ENCODE measurements at places on chromosomes 16 and 17.

GRCh38 chr16:80107900-80108299, 432.9 kb upstream of the DYNLRB2 start:
- DNase-seq: no peak

- DNase-seq: peak; percentile 14
Observed at GRCh38 chr17:8857919-8858318, 9.6 kb downstream of the PIK3R6 start.

DNA sequence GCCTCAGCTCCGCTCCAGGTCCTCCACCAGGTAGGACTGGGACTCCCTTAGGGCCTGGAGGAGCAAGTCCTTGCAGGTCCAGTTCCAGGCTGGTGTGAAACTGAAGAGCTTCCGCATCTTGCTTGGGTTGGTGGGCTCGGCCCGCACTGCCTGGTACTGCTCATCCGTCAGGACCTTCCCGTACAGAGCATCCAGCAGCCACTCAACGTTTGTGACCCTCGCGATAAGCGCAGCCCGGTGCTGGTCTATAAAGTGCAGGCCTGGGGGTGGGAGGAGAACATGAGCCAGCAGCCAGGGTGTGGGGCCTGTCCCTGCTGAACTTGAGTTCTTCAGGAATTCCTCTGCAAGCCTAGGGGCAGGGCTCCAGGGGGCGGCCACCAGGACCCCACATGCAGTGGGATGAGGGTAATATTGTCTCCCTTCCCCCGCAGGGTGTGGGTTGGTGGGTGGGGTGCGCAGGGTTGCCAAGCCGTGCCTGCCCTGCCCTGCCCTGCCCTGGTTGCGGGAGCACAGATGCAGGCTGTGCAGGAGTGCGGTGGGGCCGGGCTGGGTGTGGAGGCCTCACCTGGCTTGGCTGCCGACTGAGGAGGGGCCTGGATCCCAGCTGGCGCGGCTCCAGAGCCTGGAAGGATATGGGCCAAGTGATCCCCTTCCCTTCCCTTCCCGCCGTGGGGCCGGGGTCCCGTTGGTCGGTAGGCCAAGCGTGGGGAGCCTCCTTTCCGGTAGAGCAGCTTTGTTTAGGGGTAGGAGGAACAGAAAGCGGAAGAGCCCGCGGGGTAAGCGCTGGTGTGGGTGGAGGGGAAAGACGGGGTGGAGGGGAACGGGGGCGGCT, 762 bp downstream of the PYCARD start:
- DNase-seq: no peak

DNA sequence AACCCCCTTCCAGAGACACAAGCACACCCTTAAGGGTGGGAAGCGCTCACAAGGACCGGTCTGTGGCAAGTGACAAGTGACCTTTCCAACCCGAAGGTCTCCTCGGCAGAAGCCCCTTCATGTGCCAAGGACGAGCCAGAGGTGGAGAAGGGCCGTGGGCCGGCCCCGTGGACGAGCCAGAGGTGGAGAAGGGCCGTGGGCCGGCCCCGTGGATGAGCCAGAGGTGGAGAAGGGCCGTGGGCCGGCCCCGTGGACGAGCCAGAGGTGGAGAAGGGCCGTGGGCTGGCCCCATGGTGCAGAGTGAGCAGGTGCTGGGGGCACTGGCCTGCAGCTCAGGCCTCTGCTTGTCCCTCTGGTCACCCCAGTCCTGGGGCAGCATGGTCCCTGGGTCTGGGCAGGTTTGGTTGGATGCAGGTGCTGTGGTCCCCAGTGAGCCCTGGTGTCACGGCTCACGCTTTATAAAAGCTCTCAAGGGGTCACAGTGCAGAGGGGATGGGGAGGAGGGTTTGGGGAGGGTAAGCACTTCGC, 45.6 kb downstream of the CBFA2T3 start:
- no peak for DNase-seq

- DNase-seq: no peak
Observed at GRCh38 chr17:50279181-50279526, 4.9 kb downstream of the TMEM92 start.

- no peak for DNase-seq
Observed at GRCh38 chr17:327971-328370, 24.6 kb downstream of the RPH3AL start.

- no peak for DNase-seq
Observed at GRCh38 chr17:77235370-77235941, 94.7 kb downstream of the SEC14L1 start.

- no peak for DNase-seq
Observed at GRCh38 chr17:67707442-67707841, 10.3 kb upstream of the NOL11 start.

- DNase-seq: no peak
Observed at GRCh38 chr17:61728297-61728836, 135.0 kb downstream of the BRIP1 start.

DNA sequence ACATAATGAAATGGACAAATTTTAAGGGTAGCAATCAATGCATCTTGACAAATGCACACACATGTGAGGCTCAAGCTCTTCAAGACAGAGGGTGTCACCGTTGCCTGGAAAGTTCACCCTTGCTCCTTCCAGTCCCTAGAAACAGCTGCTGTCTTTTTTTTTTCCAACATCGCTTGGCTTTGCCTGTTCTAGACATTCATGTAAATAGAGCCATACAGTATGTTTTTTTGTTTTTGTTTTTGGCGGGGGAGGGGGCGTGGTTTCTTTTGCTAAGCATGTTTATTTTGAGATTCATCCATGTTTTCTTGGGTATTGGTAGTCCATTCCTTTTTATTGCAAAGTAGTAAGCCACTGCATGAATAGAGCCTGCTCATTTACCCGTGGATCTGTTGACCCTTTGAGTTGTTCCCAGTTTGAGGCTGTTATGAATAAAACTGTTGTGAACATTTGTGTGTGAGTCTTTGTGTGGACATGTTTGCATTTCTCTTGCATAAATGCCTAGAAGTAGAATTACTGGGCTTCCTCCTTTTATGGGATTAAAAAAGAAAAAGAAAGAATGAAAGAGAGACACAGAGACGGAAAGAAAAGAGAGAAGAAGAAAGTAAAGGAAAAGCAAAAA, 78.4 kb downstream of the NT5M start:
- no peak for DNase-seq

DNA sequence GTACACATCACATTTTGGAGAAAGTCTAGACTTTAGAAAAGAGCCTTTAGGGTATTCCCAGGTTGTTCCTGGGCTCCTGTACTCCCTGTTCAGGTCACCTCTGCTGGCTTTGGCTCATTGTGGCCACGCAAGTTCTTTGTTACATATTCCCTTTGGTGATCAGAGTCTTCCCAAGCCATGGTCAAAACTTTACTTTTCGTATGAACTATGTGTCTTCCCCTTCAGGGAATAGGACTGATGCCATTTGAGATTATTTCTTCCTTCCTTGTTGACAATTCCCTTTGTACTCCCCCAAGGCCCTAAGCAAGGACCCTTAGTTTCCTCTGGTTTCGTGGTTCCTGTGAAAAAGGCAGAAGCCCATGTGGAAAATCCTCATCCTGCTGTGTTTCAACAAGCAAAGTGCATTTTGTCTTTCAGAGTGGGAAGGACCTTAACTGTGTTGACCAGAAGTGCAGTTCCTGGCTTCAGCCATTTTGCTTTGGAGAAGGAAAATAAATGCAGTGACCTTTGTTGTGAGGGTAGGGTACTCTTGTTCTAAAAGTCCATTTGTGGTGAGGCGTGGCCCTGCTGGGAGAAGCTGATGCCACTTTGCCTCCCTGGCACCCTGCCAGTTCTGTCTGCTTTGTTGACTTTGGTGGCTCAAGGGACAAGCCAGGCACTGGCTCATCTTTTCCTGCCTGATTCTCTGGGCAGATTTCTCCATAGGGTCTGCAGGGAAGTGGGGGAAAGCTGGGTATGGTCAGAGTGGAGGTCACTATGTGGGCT, 55.1 kb downstream of the ZNRF1 start:
- DNase-seq: no peak

DNA sequence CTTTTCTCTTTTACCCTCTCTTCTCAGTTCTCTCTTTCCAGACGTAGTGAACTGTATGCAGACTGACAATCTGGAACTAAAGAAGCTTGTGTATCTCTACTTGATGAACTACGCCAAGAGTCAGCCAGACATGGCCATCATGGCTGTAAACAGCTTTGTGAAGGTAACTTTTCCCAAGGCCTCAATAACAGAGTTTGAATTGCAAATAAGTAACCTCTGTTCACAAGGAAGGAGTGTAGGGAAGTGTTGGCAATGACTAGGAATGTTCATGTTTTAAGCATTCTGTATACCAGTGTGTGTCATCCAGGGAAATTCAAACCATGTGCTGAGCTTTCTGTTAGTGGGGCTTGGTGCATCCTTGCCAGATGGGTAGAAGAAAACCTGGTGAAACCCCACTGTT, 18.6 kb downstream of the AP2B1 start:
- DNase-seq: no peak

DNA sequence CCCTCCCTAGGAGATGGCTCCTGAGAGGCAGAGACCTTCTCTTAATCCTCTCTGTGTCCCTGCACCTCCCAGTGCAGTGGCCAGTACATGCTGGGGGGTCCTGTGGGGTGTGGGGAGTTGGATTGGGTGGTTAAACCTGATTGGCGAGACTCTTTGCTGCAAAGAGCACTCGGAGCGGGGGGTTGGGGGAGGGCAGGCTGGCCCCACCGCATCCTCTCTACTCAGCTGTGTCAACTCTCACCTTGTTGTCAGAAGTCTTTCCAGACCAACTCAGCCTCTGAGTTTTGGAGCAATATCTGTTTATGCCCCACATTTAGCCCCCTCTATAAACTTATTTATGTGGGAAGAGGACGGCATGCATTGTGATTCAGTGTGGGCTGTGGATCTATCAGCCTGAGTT, 40.0 kb downstream of the SMARCE1 start:
- DNase-seq: no peak

DNA sequence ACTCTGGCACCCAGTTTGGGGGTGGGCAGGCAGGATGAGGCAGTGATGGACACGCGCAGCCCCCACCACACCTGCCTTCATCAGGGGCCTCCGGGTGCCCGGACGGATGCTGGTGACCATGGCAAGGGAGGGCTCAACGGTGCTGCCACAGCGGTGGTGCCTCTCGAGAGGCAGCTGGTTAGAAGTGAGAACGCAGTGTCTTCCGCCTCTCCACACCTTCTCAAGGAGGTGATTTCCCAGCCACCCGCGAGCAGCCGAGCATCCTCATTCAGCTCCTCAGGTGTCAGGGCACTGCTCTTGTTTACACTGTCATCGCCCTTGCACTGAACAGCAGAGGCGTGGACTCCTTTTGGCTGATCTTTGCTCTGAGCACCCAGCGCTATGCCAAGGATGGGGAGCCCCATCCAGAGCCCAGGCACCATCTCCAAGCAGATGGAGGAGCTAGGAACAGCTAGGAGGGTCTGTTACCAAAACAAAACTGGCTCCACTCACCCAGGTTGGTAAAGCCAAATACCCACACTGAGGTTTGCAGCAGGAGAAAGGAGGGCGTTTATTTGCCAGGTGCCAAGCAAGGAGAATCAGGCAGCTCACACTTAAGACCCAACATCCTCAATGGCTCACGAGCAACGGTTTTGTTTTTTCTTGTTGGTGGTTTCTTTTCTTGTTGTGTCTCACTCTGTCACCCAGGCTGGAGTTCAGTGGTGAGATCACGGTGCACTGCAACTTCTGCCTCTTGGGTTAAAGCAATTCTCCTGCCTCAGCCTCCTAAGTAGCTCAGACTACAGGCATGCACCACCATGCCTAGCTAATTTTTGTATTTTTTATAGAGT, 174.3 kb upstream of the TNRC6C start:
- peak; percentile 31 for DNase-seq

DNA sequence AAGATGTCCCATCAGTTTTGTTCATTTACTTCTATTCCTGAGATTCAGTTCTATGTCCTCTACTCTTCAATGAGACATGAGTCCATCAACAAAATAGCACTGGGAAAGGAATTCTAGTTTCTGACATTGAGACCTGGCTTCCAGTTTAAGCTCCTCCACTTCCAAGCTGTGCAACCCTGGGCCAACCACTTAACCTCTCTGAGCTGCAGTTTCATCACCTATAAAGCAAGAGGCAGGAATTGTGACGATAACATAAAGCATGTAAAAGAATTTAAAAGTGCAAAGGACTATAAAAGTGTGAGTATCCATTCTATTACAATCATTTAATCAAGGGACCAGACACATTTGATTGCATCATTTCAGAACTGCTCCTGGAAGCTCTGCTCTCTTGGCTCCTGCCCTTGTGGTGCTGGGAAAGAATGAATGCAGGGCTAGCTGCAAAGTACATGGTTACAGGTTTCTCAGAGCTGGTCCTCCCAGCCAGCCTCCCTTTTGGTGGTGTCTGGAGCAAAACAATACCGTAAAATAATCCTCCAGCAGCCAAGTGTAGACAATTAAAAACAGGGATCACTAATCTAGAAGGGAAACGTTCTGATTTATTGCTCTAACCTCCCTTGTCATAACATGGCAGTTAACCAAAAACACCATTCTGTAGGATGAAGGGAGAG, 113.9 kb downstream of the VPS53 start:
- no peak for DNase-seq

GRCh38 chr17:74670329-74670728, 42.4 kb downstream of the CD300LF start:
- no peak for DNase-seq

- no peak for DNase-seq
Observed at GRCh38 chr16:64983963-64984362, 137.9 kb downstream of the CDH11 start.

DNA sequence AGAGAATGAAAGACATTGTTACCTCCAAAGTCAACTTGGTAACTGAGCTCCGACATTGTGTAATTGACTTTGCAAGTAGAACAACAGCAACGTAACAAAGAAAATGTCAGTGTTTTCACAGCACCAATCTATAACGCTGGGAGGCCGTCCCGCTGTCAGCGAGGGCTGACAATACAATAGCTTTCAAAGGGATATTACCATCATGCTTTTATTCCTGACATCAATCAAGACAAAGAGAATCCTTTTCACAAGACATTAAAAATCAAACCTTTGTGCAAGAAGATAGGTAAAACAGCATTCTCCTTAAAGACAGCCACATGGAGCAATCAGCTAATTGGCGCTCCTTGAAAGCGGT, 6.2 kb downstream of the ZNF423 start:
- no peak for DNase-seq

DNA sequence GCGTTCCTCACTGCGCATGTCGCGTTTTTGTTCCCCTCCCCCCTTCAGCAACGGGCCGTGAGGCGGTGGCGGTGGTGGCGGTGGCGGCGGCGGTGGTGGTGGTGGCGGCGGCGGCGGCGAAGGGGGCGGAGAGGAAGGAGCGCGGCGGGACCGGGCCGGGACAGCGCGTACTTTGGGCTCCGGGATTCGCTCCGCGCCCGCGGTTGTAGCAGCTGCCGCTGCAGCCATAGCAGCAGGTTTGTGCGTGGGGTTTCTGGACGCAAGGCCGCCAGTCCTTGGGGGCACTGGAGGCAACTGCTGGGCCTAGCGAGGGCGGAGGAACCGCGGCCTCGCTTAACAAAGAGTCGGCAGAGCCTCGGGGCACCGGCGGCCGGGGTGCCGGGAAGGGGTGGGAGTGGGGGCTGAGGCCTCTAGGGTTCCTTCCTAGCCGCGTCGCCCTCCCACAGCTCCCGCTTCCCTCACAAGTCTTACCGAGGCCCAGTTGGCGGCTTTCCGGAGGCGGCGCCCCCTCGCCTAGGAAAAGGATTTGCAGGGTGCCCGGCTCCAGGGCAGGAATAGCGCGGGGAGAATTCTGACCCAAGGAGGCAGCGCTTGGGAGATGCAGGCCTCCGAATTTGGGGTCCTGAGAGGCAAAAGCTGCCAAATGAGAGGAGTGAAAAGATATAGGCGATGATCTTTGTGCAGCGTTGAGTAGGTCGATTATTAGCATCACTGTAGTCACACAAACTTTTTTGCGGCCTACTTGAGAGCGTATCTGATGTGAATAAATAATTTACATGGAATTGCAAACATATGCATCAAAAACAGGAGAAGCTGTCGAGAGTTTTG, at the start of gene DDX42:
Gene DDX42 (plus strand): TSS at position 30 of the 828 bp plus-strand sequence. CDS start 12,880 bp downstream, outside the sequence.
- DNase-seq: peak; percentile 19

Measured in stimulated activated CD4-positive, alpha-beta T cell treated with anti-CD3 and anti-CD28 coated beads, Interleukin-15, amount 100 ng/mL, for 48 hours (primary cell).